ENCODE measurements at places on chromosomes 2 and 18.

- no peak for DNase-seq
Measured at GRCh38 chr2:223026357-223027110, 25.5 kb upstream of the KCNE4 start.

DNA sequence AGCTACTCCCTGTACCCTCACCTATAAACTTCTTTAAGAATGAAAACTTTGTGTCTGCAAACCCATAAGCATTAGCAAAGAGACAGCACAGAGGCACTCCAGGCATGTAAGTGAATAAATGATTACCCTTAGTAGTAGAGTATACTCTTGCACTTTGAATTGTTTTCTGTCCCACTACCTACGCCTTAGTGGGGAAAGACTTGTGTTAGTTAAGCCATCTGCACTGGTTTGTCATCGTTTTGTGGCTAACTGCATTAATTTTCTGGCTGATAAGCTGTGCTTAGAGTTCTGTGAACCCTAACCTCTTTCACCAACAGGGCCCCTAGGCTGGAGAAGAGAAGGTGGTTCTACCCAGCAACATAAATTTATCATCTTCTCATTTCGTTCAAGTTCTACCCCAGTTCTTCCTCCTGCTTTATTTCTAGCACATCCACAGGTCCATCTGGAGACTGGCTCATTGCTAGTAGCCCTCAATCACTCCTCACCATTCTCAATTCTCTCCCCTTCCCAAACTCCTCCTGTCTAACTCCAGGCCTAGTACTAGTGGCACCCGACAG, 710 bp downstream of the LMAN2L start:
- DNase-seq, result no peak

GRCh38 chr2:207772081-207772843, 2.6 kb upstream of the FZD5 start:
- DNase-seq, result no peak

DNA sequence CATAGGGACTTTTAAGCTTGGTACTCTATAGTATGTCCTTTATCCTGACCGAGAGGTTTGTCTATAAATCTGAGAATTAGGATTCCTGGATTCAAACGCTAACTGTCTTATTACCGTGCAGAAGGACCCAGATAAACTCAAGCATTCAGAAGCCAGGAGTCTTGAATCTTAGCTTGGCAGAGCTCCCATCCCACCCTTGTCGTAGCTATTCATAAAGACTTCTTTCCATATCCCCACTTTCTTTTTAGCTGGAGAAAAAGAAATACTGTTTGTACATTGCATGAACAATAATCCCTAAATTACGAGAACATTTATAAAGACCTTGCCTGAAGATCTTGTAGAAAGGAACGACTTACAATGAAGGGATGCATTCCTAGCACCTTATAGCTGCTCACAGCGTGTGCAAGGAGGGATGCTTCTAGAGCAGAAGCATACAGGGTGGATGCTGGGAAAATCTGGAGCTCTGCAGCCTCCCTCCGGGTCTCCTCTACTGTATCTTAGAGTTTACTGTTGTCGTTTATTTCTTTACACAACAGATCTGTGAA, 13.6 kb downstream of the EFR3B start:
- no peak for DNase-seq

- no peak for DNase-seq
Measured at GRCh38 chr2:102698369-102699111, 63.3 kb upstream of the TMEM182 start.

GRCh38 chr18:75083131-75083530, 125.8 kb downstream of the PTGR3 start:
- DNase-seq, result no peak

DNA sequence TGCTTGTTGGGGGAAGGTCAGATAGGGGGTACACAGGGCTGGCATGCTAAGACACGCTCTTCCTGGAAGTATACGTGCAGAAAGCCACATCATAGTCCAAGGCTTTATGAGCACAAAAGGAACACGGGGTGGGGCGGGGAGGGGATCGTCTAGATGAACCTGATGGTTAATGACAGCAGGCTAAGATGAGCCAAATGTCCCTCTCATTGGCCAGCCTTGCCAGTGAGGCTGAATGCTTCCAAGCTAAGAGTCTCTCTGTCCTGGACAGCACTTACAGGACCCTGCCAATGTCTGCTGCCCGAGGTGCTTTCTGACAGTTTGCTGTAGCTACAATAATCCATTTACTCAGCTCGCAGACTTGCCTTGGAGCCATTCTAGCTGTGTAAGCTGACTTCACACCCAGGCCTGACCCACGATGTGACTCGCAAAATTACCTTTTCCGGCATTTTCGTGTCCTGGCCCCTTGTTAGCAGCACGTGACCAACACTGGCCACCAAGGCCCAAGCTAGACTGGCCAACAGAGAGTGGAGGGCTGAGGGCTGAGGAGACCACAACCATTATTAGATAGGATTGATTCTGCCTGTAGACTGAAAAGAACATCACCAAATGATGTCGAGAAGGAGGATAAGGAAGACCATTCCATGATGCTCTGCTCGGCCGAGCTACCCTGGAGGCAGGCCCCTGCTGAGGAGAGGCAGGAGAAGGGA, 84.2 kb downstream of the MALT1 start:
- DNase-seq, result no peak

DNA sequence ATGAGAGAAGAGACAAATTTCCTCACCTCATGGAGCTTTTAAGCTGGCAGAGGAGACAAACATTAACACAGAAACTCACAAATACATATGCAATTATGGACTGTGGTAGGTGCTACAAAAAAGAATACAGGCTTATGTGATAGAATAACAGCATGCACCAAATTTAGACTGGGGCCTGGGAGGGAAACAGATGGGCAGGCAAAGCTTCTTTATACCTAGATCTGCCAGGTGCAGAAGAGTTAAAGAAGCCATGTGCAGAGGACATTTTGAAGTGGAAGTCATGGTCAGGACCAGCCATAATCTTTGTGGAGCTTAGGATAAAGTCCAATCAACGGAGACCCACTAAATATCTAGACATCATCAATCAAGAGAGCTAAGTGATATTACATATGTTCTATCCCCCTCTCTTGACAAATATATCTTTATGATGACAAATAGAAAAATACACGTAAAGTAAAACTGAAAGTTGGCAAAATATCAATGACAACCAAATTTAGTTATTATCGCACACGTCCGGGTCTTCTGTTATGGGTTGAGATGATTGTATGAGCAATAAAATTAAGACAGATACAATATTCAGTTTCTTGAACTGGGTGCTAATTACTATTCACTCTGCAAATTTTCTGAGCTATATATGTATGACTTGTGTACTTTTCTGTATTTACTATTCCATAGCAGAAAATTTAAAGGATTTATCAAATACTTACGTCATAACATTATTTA, 44.1 kb downstream of the CD28 start:
- DNase-seq, result no peak

GRCh38 chr2:239264838-239265651, 135.8 kb downstream of the HDAC4 start:
- no peak for DNase-seq

GRCh38 chr2:148933456-148933855, 58.4 kb downstream of the KIF5C start:
- DNase-seq, result no peak

- DNase-seq, result no peak
Measured at GRCh38 chr2:167820488-167820887, 426.9 kb downstream of the STK39 start.

DNA sequence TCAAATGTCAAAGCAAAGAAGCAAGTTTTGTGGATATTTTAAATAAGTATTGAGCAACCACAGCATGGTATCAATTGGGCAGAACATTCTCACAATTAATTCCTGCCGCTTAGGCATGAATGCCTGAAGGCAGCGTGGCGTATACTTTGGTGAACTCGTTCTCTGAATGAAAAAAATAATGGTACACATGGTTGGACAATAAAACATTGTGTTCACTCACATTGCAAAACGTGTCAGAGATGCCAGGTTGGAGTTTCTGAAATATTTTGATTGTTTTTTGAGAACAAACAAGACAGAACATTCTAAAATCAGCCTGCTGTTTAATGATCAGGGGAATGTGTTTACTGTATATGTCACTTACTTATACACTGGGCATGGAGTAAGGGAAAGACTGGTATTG, 254.2 kb downstream of the CDH2 start:
- no peak for DNase-seq

DNA sequence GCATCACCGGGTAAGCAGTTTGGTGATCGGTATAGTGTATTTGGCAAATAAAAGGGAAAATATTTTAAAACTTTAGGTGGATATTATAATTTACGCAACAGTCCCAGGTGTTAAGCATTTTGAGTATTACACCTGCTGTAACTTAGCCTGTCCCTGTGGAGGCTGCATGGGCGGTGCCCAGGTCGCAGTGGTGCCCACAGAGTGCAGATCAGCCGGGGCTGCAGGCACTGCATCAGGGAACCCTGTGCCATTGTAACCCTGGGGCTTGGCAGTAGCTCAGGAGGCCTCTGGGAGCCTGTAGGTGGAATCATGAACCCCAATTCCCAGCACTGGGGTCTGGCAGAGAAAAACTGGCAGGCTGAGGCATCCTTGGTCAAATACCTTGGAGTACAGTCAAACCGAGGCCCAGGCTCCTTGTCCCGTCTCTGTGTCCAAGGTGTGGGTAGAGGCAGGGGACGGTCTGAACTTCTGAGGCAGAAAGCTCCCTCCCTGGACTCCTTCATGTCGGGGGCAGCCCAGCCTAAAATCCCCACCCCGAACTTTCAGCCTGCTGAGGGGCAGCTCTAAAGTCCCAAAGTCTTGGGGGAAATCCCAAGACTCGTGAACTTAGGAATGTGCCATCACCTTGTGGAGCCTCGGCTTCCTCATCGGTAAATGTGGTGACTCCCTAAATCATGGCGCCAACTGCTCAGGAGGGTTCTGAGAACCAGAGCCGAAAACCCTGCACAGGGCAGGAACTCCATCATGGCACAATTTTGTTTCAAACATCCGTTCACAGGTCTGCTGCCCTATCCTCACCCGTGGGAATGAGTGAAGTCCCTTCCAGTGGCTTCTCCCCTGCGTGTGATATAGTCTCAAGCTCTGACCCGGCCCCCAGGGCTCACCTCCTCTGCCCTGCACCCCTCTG, 85.7 kb downstream of the INHBB start:
- no peak for DNase-seq

GRCh38 chr18:30487962-30488361, 554.6 kb downstream of the DSC3 start:
- DNase-seq, result no peak

DNA sequence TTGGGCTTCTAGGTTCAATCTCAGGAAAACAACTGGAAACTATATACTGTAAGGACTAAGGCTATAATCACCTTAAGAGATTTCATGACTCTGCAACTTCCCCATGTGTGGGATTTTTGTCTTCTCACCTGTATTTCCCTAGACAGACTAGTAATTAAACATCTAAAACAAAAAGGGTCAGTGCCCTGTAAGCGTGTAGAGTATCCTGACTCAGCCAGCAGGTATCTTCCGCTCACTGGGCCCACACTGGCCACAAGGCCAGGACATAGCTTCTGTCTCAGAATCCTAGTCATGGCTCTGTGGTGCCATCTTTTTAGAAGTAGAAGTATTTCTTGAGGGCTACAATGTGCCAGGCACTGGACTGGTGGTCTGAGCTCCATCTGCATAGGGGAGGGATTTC, 28.8 kb upstream of the KCMF1 start:
- no peak for DNase-seq

DNA sequence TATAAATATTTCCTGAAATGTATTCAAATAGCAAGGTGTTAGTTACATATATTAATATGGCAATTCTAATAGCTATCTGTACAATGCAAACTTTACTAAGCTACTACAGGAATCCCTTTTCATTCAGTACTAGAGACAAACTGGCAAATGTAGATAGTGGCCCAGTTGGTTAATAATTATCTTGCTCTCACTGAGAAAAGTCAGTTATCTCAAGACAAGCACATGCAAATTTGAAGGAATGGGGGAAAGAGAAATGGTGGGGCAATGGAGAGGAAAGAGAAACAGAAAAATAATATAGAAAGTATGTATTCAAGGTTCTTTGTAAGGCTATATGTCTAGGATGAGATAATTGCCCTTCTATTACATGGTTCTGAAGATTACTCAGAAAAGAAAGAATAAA, 280.0 kb downstream of the FIGN start:
- DNase-seq, result no peak

GRCh38 chr2:62112179-62112578, 83.7 kb upstream of the B3GNT2 start:
- no peak for DNase-seq

GRCh38 chr18:67766930-67767329, 250.4 kb upstream of the DSEL start:
- DNase-seq, result no peak

DNA sequence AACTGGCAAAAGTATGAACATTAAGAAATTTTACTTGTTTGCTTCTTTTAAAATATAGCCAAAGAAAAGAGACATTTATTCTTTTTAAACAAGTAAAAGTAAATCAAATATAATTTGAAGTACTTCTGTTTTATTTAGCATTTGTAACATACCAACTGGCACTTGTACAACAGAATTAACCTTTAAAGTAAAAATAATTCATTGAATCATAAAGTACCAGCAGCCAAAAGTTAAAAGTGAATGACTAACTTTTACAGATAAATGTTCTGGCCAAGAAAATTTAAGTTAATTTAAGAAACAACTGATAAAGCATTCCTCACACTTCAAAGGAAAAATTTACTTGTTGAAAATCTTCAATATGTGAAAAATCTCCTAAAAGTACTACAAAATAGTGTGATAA, 23.8 kb downstream of the RTTN start:
- DNase-seq, result no peak

GRCh38 chr2:112004253-112004645, 50.8 kb upstream of the TMEM87B start:
- DNase-seq, result no peak

DNA sequence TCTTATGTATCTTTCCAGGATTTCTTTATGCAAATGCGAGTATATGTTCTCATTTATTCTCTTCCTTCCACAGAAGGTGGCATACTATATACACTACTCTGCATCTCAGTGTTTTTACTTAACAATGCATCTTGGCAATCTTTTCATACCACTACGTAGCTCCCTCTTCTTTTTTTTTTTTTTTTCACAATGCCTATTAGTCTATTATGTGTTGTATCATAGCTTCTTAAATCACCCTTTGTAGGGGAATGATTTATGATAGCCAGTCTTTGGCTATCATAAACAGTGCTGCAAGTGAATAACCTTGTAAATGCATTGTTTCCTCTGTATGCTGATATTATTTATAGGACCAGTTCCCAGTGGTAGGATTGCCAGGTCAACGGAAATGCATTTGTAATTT, 204.2 kb downstream of the BABAM2 start:
- DNase-seq, result no peak

All from iPS DF 19.7 (cell line).